ENCODE measurements at places on chromosomes 2 and 18. TPM values are rescaled to one million over a fixed set of nuclear protein-coding genes. Genes with fewer than 3 reads are reported as not detected.

- no peak for DNase-seq
Measured at GRCh38 chr2:68995916-68996315, 17.1 kb upstream of the ANTXR1 start.

- DNase-seq, result no peak
Measured at GRCh38 chr2:70927138-70927537, 8.6 kb upstream of the ATP6V1B1 start.

- DNase-seq, result no peak
Measured at GRCh38 chr18:80192653-80193385, 54.5 kb downstream of the PARD6G start.

- DNase-seq, result no peak
Measured at GRCh38 chr2:37476411-37476810, 132.0 kb downstream of the QPCT start.

DNA sequence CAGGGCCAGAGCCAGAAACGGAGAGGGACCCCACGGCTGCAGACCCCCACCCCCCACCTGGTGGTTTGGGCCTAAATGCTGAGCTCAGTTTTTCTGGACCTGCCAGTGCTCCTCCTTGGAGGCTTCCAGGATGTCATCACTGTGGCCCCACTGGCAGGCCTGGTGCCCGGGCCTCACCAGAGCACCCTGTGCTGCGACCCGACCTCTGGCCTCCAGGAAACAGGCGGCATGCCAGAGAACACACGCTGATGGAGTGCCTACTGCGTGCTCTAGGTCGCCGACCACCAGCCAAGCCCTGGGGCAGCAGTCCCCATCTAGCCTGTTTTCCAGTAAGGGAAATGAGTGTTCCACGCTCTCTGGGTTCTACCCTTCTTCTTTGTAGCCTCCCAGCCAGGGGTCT lies 33.8 kb downstream of the HS6ST1 start:
- no peak for DNase-seq

GRCh38 chr2:180033993-180034894 lies 27.1 kb upstream of the CWC22 start:
- no peak for DNase-seq

DNA sequence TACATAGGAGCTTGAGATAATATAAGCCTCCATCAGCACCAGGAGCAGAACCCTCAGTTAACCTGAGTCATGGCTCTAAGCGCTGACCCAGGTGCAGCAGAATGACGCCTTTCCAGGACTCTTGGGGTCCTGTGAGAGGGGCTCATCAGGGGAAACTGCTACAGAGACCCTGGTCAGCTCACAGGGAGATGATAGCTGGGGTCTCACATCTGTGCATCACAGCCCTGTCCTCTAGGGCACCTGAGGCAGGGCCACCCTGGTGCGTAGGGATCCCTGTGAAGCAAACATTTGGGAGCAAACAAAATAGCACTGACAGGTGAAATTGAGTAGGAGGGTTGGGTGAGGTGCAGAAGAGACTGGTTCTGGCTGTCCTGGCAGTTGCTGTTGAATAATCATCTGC lies 219.2 kb downstream of the SH3RF3 start:
- DNase-seq, result no peak

GRCh38 chr2:12083081-12083581 lies 336.7 kb downstream of the LPIN1 start:
- DNase-seq, result no peak

- DNase-seq, result no peak
Measured at GRCh38 chr2:233242231-233242927, 9.1 kb upstream of the ATG16L1 start.

- no peak for DNase-seq
Measured at GRCh38 chr2:71951718-71952404, 195.8 kb downstream of the CYP26B1 start.

DNA sequence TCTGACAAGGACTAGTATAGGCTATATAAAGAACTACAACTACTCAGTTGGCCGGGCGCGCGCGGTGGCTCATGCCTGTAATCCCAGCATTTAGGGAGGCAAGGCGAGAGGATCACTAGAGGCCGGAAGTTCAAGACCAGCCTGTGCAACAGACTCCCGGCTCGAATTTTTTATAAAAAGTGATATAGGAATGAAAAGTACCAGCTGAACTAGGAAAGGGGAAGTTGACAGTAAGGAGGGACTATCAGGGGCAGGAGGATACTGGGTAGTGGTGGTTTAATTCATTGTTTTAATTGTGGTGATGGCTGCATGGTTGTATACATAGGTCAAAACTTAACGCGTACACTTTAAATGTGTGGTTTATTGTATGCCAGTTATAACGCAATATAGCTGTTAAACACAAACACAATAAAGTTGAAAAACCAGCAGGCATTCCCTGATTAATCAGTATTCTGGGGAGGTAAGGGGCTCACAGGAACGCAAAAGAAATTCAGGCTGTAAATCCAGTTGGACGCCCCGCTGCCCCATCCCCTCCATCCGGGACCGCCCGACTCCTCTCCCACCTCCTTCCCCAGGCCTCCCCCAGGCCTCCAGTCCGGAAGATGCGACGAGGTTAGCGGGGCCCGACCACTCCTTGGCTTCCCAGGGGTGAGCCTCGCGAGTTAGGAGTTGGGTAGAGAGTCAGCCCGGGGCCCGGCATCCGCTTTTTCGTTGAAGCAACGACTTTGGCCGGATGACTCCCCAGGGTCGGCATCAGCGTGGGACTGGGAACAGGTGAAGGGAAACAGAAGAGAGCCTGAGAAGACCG lies 746 bp upstream of the POLR1B start:
- peak; percentile 89 for DNase-seq

- no peak for DNase-seq
Measured at GRCh38 chr2:161423421-161424393, 7.6 kb downstream of the TBR1 start.

- no peak for DNase-seq
Measured at GRCh38 chr2:100616841-100617390, 54.1 kb downstream of the PDCL3 start.

GRCh38 chr2:188571543-188572303 lies 280.0 kb downstream of the GULP1 start:
- DNase-seq, result no peak

DNA sequence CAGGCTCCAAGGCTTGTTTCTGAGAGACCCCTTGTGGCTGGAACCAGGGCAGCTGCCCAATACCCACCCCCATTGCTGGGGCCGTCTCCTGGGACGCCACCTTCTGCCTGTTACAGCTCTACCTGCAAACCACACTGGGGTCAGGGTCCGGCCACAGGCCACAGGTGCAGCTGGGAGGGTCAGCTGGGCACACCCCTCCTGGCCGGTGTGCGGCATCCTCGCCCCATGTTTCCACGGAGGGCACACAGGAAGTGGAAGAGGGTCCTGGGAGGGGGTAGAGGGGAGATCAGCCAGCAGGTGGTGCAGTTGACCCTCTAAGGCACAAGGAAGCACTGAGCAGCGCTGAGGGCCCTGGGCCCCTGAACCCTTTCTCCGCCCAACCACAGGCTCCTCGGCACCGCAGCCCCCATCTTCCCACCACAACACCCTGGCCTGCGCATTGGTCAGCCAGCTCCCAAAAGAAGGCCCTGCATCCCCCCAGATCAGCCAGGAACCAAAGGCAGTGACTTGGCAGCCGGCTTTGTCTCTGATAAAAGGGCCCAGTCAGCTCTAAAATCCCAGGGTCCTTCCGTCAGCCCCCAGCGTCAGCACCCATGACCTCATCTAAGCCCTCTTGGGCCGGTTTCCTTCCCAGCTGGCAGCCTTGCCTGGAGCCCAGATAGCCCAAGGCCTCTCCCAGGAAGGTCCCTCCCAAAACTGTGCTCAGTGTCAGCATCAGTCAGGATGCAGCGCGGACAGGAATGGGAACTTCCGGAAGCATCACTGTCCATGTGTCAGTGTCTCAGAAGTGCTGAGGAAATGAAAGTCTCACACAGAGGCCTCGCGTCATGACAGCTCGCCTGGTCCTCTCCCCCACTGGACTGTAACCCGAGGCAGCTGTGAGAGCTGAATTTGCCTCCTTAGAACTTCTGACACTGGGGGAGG lies 1.7 kb downstream of the ERFE start:
- DNase-seq, result no peak

DNA sequence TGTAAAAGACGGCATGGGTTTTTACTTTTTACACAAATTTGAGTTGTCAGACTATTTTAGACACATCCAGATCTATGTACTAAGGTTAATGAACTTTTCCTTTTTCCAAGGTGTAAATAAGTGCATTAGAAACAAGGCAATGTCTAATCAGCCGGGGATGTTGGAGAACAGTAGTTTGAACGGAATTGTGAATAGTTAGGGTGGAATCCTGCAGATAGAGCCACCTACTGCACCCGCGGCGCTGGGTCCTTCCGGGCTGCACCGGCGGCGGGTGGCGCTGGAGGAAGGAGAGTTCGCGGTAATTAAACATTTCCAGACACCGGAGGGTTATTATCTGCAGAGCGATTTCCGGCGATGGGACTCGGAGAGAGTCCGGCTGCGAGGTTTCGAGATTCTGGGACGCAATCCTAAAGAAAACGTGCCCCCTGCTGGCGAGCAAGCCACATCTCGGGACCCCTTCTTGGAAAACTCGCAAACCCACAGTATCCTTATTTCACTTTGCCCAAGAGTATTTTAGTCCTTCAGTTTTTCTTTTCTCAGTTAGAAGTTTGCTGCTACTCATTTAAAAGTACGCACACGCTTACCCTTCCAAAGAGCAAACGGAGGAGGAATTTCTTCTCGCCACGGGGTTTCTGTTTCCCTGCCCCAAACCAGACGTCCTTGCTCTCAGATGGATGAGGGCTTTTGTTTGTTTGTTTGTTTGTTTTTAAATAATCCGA lies 4.5 kb upstream of the OSR1 start:
- DNase-seq, result no peak

GRCh38 chr18:34942276-34942675 lies 98.9 kb upstream of the MAPRE2 start:
- no peak for DNase-seq

DNA sequence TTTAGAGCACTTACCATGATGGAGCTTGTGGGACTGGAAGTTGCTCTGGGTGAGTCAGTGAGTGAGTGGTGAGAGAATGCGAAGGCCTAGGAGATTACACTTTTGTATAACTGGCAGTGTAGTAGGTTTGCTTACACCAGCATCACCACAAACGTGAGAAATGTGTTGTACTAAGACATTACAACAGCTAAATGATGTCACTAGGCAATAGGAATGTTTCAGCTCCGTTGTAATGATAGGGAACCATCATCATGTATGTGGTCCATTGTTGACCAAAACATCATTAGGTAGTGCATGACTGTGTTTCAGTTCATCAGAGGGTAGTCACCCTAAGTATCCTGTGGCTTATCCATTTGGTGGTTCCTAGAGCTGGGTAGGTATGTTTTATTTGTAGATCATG lies 11.9 kb downstream of the ZNF407 start:
- DNase-seq, result no peak

- no peak for DNase-seq
Measured at GRCh38 chr2:186136860-186137259, 349.2 kb upstream of the ZC3H15 start.

APOB gene
- total RNA-seq, result not detected

CD302 gene
- total RNA-seq, result 1.3 TPM

C2orf78 gene
- not detected for total RNA-seq

NYAP2 gene
- 0.05 TPM for total RNA-seq

FOXI3 gene
- not detected for total RNA-seq

Measured in naive thymus-derived CD8-positive, alpha-beta T cell (primary cell).